B cell (primary cell): ENCODE measurements at places on chromosomes 7 and 10. TPM values are rescaled to one million over a fixed set of nuclear protein-coding genes. Genes with fewer than 3 reads are reported as not detected.

Gene C10orf105
- total RNA-seq, result not detected in 2 replicates

Gene TMEM176B
- total RNA-seq, result 0.25 and 0.73 TPM in 2 replicates

- DNase-seq, result no peak
- peaks cover 7% of the 10 kb centered on the region for H3K36me3 ChIP-seq
- H3K27ac ChIP-seq, result no peak overlapping the region
- H3K4me1 ChIP-seq, result peaks cover 47% of the 10 kb centered on the region
Observed at GRCh38 chr7:18574676-18575075, 79.1 kb downstream of the HDAC9 start.

Gene JCAD
- 0.37 TPM in 1 of 2 replicates, not detected in the other for total RNA-seq

DNA sequence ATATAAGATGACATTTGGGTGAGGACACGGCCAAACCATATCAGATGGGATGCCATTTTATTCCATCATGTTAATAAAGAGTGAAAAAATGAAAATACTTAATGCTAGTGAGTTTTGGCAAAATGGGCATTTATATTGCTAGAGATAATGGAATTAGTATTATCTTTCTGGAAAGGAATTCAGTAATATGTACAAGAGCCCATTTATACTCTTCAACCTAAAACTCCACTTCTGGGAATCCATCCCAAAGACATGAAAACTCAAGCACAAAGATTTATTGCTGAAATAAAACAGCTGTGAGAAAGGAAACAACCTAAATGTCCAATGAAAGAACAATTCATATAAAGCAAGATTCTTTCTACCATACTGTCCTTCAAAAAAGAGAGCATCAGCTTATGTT, 96.0 kb upstream of the TMEM168 start:
- peaks cover 17% of the 10 kb centered on the region for H3K4me1 ChIP-seq
- H3K4me3 ChIP-seq, result no peak overlapping the region
- H3K36me3 ChIP-seq, result no peaks in the 10 kb centered on the region
- no peak overlapping the region for H3K27ac ChIP-seq

- no peaks in the 10 kb centered on the region for H3K27me3 ChIP-seq
- no peak for DNase-seq
- H3K27ac ChIP-seq, result no peak overlapping the region
- no peaks in the 10 kb centered on the region for H3K36me3 ChIP-seq
Observed at GRCh38 chr10:82212753-82213152, 337.8 kb downstream of the NRG3 start.

GRCh38 chr10:52679117-52679516, 93.5 kb downstream of the MBL2 start:
- H3K36me3 ChIP-seq, result no peaks in the 10 kb centered on the region
- no peak for DNase-seq
- no peaks in the 10 kb centered on the region for H3K27me3 ChIP-seq

- H3K36me3 ChIP-seq, result no peaks in the 10 kb centered on the region
- no peak overlapping the region for H3K27ac ChIP-seq
- no peaks in the 10 kb centered on the region for H3K4me1 ChIP-seq
- DNase-seq, result no peak
- H3K27me3 ChIP-seq, result no peaks in the 10 kb centered on the region
Observed at GRCh38 chr7:41538810-41539724, 163.8 kb downstream of the INHBA start.

DNA sequence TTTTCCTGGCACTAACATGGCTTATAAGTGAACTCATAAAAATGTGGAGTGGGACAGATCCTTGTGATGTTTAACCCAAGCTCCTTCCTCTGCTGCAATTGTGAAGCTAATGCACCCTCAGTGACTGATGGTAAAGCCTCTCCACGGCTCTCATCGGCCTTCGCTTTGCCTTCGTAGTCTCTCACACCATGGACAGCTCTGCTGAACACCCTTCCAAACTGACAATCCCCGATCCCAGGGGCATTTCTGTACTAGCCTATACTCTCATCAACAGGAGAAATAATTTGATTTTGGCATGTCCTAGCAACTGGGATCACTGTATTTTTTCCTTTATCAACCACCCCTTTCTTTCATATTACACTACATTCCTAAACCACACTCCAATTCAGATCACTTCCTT, 6.1 kb downstream of the ZNF777 start:
- no peak overlapping the region for H3K27ac ChIP-seq
- H3K4me1 ChIP-seq, result peaks cover 7% of the 10 kb centered on the region
- no peaks in the 10 kb centered on the region for H3K27me3 ChIP-seq
- DNase-seq, result no peak
- no peak overlapping the region for H3K4me3 ChIP-seq

Gene SAP25
- total RNA-seq, result 46.3 and 51.7 TPM in 2 replicates

GRCh38 chr10:124719213-124719851, 24.8 kb downstream of the FAM53B start:
- DNase-seq, result peak; percentile 90
- no peaks in the 10 kb centered on the region for H3K27me3 ChIP-seq
- H3K36me3 ChIP-seq, result peaks cover 33% of the 10 kb centered on the region
- H3K4me3 ChIP-seq, result no peak overlapping the region
- peaks cover 97% of the 10 kb centered on the region for H3K4me1 ChIP-seq

Gene SOSTDC1
- not detected in 2 replicates for total RNA-seq

GRCh38 chr7:26489391-26489790, 197.7 kb downstream of the SNX10 start:
- no peak overlapping the region for H3K27ac ChIP-seq
- no peak for DNase-seq
- no peaks in the 10 kb centered on the region for H3K27me3 ChIP-seq
- no peaks in the 10 kb centered on the region for H3K4me1 ChIP-seq

DNA sequence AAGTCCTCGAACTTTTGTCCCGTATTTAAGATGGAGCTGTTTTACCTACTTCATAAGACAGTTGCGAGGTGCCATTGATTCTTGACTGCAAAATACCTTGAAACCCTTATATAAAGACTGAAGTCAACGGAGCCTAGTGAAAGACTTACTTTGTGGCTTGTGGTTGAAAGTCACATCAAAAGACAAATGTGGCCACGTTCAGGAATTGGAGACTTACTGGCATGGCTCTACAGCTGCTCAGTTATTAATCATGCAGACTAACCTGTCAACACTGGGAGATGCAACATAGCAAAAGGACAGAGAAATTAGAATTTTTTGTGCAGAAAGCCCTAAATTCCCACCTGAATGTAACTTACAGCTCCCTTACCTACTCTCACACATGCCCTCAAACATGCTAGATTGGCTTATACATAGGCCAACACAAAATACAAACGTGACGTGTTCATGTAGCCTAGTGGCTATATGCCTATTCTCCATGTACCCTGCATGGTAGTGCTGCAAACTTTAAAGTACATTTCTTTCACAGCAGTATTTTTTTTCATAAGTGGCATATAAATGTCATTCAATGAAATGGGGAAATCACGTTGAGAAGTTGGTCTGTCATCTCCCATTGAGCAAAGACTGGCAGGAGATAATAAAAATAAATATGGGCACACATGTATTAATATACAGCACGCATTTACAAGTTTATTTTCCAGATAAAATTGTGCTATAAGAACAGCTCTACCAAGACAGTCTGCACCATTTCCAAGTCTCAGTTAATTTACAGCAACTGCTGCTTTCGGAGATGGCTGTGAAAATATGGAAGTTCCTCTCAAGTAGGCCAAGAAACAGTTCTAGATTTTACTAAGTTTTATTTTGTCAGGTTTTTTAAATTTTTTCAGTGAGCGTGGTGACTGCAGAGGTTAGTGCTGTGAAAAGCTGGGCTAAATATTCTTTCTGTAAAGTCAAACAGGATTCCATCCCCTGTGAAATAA, 170.4 kb upstream of the C7orf33 start:
- no peak for DNase-seq
- no peaks in the 10 kb centered on the region for H3K36me3 ChIP-seq
- no peak overlapping the region for H3K27ac ChIP-seq

DNA sequence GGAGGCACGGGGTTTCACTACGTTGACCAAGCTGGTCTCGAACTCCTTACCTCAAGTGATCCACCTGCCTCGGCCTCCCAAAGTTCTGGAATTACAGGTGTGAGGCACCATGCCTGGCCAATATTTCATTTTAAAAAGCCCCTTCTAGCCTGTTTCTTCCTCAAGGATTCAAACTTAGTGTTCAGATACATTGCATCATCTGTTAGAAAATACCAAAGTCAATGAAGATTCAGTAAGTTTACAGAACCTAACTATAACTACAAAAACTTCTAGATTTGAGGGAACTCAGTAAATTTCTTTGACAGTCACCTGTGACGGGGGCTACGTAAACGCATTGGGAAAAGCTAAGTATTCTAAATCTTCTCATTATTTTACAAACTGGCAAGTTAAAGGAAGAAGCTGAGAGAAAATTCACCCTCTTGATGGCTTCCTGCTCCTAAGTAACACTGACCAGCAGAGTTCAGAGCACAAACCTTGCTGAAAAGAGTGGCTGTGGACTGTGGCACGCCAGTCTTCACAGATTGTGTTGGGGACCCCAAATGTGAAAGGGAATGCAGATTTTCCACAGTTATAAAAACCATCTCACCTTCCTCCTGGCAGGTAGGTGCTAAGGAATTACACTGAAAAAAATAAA, 162.2 kb downstream of the PKD1L1 start:
- no peak overlapping the region for H3K27ac ChIP-seq
- no peaks in the 10 kb centered on the region for H3K4me1 ChIP-seq
- H3K36me3 ChIP-seq, result no peaks in the 10 kb centered on the region
- no peak overlapping the region for H3K4me3 ChIP-seq

DNA sequence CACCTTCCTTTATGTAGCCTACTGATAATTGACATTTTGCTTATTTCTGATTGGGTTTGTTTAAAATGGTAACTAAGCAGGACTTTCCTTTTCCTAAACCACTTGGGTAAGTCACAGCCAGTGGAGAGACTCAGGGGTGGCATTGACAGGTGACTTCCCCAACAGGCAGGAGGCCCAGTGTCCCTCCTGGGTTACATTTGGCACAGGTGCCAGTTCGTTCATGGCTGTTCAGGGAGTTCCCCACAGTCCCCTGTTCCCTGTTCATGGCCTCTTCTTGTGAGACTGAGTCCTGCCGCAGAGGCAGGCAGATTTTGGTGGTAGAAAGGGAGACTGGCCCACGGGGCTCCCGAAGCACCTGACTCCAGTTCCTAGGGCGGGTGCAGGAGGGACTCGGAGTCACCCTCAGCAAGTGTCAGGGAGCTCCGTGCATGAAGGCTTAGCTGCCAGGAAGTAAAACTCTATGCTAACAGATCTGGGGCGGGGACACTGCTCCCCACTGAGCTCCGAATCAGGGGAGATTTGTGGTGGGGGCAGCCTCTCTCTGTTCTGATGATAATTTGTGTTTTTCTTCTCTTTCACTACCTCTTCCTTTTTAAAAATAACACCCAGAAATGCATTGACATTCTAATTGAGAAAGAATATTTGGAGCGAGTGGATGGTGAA, 84.1 kb downstream of the EZH2 start:
- H3K4me1 ChIP-seq, result no peaks in the 10 kb centered on the region
- no peak overlapping the region for H3K27ac ChIP-seq

DNA sequence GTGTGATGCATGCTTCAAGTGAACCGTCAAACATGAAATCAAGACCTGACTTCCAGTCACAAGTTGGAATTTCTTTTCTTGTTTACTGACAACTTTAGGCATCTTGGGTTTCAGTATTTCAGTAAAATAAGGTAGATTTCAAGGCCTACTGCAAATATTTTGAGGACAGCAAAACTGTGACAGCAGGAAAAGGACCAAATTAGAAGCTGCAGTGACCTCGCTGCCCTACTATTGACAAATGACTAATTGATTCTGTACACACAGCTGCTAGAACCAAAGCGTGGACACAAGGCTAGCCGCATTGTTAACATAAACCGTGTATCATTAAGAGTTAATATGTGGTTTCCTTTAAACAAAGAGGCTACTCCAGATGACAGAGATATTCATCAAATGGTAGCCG, 105.7 kb upstream of the SEC61G start:
- H3K36me3 ChIP-seq, result no peaks in the 10 kb centered on the region
- H3K4me1 ChIP-seq, result no peaks in the 10 kb centered on the region
- H3K27ac ChIP-seq, result no peak overlapping the region
- no peaks in the 10 kb centered on the region for H3K27me3 ChIP-seq
- no peak for DNase-seq

- DNase-seq, result peak; percentile 67
- peak overlapping the region; percentile 9 for H3K4me3 ChIP-seq
- H3K36me3 ChIP-seq, result no peaks in the 10 kb centered on the region
- H3K4me1 ChIP-seq, result peaks cover 16% of the 10 kb centered on the region
Observed at GRCh38 chr7:116583653-116584052, 58.8 kb downstream of the CAV1 start.

Gene MYH16
- not detected in 2 replicates for total RNA-seq

Gene NOS3
- 0.39 TPM in 1 of 2 replicates, not detected in the other for total RNA-seq

Gene FAM25G
- not detected in 2 replicates for total RNA-seq

DNA sequence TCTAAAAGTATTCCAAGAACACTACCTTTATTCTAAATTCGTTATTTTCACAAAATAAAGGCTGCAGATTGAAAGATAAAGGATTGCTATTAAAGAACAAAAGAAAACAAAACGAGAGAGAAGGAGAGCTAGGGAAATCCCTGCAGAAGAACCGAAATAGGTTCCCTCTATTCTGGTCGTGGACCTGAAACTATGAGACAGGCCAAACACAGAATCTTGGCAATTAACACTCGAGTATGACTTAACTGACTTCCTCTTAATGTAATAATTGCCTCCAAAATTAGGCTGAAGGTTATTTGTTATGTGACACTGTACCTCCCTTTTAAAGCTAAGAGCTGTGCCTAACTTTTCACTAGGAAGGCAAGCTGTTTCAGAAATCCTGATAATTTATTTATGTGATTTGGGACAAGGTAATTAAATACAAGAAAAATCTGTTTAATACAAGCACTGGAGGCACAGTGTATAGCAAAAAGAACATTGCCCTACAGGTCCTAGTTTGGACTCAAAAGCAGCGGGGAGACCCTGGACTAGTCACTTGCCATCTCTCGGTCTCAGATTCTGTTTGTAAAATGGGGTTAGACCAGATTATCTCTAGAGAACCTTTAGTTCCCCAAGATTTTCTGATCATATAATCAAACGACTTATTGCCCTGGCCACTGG, 11.6 kb downstream of the NAMPT start:
- no peak overlapping the region for H3K4me3 ChIP-seq
- no peaks in the 10 kb centered on the region for H3K27me3 ChIP-seq
- H3K4me1 ChIP-seq, result no peaks in the 10 kb centered on the region
- peaks cover 34% of the 10 kb centered on the region for H3K36me3 ChIP-seq
- DNase-seq, result no peak
- H3K27ac ChIP-seq, result no peak overlapping the region

DNA sequence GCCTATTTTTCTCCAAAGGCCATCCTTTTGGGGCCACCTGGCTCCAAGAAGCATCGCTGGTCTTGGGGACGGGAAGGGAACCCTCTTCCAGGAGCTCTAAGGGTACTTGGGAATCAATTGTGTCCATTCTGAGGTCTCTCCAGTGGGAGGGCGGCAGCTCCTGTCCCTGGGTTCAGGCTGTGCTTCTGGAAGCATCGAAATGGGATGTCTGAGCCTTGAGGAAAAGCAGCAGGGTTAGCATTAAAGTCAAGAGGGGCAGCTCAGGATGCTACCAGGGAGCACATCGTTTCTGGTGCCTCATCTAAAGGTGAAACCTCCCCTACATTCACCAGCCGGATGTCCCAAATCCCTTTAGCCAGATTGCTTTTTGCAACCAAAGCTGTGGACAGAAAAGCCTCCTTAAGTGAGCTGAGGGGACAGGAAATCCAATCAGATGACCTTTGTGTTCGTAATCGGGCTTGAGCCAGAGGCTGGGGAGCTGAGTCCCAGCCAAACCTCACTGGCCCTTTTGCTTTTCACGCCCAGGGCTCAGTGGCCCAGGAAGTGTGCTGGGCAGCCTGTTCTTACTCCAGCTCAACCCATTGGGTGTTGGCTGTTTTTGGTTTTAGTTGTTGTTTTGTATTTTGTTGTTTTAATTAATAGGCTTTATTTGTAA, 88.8 kb upstream of the ANLN start:
- no peak overlapping the region for H3K27ac ChIP-seq
- H3K4me1 ChIP-seq, result no peaks in the 10 kb centered on the region
- no peaks in the 10 kb centered on the region for H3K27me3 ChIP-seq
- no peak overlapping the region for H3K4me3 ChIP-seq

- peaks cover 16% of the 10 kb centered on the region for H3K4me1 ChIP-seq
- H3K4me3 ChIP-seq, result no peak overlapping the region
- no peak for DNase-seq
- no peaks in the 10 kb centered on the region for H3K36me3 ChIP-seq
- H3K27me3 ChIP-seq, result no peaks in the 10 kb centered on the region
Observed at GRCh38 chr7:3302681-3303320, 1.7 kb downstream of the SDK1 start.
